Fibroblast of mammary gland (primary cell): ENCODE measurements at places on chromosomes 12 and 14.

DNA sequence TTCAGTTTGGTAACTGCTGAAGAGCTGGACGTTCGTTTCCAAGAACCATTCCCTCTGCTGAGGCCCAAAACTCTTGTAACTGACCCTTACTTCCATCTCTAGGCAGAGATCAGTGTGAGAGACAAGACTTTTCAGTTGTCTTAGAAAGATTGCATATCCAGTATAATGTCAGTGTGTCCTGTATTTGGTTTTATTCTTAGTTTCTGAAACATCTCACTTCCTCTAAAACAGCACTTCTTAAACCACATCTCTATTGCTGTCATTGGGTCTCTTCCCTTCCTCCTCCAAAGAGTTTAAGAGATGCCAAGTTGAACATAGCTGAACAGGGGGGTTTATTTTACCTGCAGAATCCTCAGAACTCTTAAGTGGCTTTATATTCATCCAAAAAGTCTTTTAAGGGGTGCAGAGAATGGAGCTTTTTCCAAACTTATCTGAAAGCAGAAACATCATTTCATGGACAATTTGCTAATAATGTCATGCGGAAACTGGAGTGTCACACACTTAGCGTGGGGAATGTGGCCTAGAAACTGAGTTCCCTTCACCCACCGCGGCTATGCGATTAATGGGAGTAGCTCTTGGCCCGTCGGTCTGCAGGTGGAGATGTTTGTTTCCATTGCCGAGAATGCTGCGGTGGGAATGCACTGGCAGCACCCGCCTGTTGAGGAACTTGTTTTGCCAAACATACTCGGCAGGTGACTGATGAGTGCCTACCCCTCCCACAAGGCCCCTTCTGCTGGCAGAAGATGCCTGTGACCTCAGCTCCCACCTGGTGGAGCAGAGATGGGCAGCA lies 148.2 kb downstream of the ADGRD1 start:
- no peak for DNase-seq

DNA sequence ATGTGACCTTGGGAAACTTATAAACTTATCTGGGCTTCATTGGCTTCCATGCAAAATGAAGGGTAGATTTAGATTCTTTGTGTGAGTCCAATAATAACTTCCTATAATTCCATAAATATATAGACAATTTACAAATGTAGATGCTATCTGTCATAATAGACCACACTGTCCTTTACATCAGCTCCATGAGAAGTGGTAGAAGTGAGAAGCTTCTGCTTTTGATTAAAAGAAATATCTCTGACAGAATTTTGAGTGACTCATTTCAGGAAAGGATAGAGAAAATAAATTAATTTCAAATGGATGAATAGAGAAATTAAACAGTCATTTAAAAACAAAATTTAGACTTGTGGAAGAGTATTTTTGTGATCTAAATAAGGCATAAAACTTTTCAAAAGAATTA lies 329.7 kb upstream of the ATP2B1 start:
- DNase-seq = peak; percentile 42

DNA sequence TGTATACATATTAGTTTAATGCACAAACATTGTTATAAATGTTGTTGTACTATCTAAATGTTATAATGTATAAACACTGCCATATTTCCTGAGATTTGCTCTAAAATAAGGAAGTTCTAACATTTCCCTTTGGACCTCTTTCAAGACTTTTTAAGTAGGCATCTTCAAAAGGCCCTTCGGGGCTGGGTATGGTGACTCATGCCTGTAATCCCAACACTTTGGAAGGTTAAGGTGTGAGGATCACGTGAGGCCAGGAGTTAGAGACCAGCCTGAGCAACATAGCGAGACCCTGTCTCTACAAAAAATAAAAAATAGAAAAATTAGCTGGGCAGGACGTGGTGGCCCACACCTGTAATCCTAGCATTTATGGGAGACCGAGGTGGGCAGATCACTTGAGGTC lies 35.5 kb downstream of the FBLN5 start:
- DNase-seq = no peak

DNA sequence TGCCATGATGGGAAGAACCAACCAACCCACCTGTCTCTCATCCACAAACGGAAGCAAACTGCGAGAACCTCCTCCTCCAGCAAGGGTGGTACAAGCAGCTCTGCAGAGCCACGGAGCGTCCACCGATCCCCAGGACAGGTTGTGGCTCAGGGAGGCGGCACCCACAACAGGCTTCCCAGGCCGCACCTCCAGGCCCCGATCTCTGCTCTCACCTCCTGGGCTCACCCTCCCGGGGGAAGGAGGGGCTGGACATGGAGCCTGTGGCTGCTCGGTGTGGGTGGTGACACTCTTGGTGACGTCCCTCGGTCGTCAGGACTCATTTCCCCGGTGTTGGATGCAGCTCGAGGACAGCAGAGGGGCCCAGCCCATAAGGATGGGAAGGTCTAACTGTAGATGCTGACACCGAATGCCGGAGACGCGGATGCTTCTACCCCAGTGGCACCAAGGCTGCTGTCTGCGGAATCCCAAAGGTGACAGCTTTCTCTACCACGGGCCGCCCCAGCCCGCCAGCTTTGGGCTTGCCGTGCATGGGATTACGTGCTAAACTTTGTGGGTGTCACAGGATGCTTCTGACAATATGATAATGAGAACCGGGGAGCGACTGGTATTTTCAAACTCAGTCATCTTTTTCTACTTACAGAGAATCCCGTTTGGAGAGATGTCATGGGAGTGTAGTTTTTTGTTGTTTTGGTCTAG lies 58.0 kb downstream of the STX2 start:
- DNase-seq = no peak

- no peak for DNase-seq
These were observed 6.1 kb upstream of the ASIC1 start for GRCh38 chr12:50051101-50051806.
